Glomerular endothelial cell (primary cell): ENCODE measurements at places on chromosomes 2 and 18.

DNA sequence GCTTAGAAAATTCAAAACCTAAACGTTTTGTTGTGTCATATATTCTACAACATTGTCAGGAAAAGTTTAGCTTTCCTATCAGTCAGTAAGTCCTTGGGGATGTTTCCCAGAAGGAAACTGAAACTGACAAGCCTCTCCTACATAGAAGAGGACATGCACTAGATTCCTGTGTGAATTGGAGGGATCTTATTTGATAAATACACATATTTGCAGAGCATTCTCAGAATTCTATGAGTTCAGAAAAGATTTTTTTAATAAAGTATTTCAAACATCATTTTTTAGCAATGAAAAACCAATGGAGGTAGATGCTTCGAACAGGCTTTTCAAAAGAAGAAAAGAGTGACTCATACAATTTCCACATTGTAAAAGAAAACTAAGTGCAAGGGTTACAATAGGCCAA is 1706.7 kb downstream of the SUCLG1 start:
- no peak for DNase-seq

DNA sequence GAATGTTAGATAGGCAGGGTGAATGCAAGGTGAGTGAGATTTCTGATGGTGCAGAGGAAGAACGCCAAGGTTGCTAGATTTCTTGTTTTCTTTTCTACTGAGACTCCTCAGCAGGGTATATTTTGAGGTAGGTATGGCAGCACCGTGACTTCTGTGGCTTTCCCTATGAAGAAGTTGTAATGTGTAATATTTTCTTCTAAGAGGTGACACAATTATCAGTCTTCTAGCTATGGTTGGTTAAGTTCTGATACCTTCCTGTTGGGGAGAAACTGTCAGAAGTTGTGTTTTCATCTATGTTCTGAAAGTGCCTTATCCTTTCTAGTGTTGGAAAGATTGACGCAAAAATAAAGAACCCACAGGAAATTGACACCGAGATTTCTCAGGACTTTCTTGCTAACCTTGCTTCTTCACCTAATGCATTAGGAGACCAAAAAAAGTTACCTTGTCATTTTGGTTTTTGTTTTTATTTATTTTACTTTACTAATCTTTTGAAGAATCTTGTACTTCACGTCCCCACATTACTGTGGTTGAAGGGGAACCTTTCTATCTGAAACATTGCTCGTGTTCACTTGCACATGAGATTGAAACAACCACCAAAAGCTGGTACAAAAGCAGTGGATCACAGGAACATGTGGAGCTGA is 11.9 kb downstream of the IL18R1 start:
- no peak for DNase-seq

- DNase-seq = no peak
Observed at GRCh38 chr2:43159797-43160196, 66.6 kb downstream of the ZFP36L2 start.

- DNase-seq = no peak
Observed at GRCh38 chr2:216014006-216014405, 655 bp upstream of the MREG start.

- no peak for DNase-seq
Observed at GRCh38 chr2:102140377-102140776, 2.2 kb upstream of the IL1R1 start.
